Activated CD4-positive, alpha-beta T cell treated with anti-CD3 and anti-CD28 coated beads, Interleukin-2, amount 50 U/mL, for 1 hour (primary cell): ENCODE measurements at places on chromosomes 5 and 9.

DNA sequence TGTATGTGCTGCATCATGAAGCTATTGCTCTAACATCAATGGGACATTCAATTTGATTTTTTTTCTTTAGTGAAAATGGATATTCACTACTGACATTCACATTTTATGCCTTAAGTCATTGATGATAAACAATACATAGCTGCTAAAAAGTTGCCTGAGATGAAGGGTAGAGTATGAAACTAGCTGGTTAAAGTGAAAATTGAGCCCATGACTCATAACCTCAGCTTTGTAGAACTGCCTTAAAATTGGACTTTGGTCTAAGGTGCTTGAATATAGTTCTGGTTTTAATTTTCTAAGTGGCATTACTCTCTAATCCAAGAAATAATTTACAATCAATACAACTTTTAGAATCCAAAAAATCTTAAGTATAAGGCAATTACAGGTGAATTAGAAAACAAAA is 740.4 kb upstream of the RIOK2 start:
- no peak for DNase-seq

DNA sequence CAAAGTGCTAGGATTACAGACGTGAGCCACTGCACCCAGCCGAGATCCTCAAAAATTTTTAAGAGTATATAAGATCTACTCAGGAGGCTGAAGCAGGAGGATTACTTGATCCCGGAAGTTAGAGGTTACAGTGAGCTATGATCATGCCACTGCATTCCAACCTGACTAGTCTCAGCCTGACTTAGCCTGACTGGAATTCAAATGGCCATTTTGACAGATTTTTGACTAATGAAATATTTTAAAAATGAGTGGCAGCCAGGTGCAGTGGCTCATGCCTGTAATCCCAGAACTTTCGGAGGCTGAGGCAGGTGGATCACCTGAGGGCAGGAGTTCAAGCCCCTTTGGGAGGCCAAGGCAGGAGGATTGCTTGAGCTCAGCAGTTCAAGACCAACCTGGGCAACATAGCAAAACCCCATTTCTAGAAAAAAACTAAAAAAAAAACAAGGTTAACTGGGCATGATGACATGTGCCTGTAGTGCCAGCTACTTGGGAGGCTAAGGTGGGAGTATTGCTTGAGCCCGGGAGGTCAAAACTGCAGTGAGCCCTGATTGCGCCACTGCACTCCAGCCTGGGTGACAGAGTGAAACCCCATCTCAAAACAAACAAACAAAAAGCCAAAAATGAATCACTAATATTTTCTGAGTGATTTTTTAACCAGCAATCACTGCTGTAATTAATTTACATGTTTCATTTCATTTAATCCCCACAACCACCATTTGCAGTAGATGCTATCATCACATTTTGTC is 16.6 kb downstream of the ATOX1 start:
- no peak for DNase-seq

GRCh38 chr5:158549311-158549710 is 550.4 kb downstream of the EBF1 start:
- DNase-seq: no peak

DNA sequence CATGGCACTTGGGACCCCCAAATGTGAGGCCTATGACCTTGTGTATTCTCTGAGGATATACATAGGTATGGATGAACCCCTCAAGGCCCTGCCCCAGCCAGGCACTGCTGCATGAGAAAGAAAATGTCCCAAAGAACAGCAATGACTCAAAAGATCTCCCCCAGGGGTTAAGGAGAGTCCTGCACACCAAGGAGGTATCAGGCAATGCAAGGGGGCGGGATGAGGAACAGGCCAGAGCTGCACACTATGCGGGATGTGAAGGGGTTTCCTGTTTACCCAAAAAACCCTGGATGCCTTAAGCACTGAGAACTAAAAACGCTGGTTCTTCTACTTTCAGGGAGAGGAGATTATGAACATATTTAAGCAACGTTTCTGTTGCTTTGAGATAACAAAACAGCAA is 3.4 kb downstream of the RAPGEF1 start:
- no peak for DNase-seq

- no peak for DNase-seq
These were observed 65.3 kb downstream of the ICE1 start for GRCh38 chr5:5487585-5488360.

GRCh38 chr9:79800578-79800977 is 228.8 kb downstream of the TLE4 start:
- DNase-seq: no peak

GRCh38 chr5:120545007-120545406 is 80.9 kb downstream of the PRR16 start:
- no peak for DNase-seq

- DNase-seq: no peak
These were observed 283.6 kb upstream of the SGCD start for GRCh38 chr5:156043351-156043750.

- no peak for DNase-seq
These were observed 5.5 kb downstream of the MYORG start for GRCh38 chr9:34370970-34371880.

DNA sequence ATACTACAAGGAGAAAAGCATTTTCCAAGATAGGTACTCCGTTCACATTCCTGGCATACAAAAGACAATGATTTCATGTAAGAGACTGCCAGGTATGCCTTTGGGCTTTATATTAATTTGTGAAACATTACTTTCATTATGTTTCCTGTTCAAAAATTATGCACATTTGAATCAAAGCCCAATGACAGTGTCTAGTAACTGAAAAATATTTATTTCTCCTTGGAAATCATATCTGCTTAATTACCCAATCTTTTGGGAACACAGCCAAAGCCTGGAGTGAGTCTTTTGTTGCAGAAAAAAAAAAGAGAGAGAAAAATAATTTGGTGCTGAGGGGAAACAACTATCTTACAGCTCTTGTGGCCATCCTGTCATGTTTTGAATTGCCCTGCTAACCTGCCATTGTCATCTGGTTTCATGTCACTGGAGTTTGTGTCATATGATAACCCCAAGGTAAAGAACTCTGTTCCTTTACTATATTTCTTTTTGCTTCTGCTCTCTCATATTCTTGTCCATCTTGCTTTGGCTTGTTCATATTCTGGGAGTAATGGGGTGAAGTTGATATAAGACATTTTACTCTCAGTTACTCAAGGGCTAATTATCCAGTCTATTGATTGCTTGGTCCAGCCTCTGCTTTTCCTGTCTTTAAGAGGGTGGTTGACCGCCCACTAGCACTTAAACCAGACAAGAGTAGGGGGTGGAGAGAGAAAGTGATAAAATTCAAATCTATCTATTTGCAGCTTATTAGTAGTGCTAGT is 238.3 kb upstream of the NUDT12 start:
- no peak for DNase-seq

- no peak for DNase-seq
These were observed 57.4 kb downstream of the CFAP95 start for GRCh38 chr9:69877852-69878514.

DNA sequence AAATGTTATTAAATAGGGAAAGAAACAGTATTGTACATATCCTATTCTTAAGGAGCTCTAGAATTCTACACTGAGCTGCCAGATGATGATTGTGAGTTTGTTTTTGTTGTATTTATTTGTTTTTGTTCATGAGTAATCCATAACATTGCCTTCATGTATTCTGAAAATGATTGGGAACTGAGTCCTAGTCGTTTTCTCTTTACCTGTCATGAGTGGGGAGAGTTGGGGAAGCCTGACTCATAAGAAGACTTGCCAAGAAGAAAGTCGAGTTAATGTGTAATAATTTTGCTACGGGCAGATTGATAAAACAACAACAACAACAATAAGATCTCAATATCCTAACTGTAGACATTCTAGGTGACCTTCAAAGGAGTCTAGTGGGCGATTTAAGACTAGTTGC is 103.8 kb downstream of the ANKRD55 start:
- DNase-seq: no peak

DNA sequence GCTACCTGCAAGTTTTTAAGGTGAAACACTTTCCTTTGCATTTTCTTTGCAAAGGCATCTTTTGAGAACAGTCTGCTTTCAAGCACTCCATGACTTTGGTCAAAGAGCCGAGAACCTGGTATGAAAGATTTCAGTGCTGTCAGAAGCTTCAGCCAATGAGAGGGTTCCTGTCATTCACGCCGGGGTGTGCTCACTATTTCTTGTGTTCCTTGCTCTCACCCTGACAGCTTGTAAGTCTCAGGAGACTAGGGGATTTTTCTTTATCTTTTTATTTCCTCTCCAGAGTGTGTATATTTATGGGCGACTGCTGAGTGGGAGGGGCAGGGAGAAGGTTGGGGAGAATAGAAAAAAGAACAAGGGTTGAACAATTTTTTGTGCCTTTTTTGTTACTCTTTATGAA is 334.0 kb downstream of the PSAT1 start:
- DNase-seq: no peak

DNA sequence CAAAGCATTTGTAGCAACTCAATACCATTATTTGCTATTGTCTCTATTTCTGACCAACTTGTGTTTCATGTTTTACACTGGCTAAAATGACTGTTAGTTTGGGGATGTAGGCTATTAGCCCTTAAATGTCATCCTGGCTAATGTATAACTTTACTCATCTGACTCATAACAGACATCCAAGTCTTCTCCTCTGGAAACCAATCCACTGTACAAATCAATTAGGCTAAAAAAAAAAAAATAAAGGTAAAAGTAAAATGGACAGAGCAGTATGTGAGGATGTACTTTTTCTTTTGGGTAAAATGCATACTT is 20.6 kb downstream of the MEGF9 start:
- no peak for DNase-seq

- no peak for DNase-seq
These were observed 127.6 kb downstream of the HSD17B3 start for GRCh38 chr9:96174371-96174770.

GRCh38 chr5:61293071-61293470 is 39.0 kb upstream of the ZSWIM6 start:
- no peak for DNase-seq

DNA sequence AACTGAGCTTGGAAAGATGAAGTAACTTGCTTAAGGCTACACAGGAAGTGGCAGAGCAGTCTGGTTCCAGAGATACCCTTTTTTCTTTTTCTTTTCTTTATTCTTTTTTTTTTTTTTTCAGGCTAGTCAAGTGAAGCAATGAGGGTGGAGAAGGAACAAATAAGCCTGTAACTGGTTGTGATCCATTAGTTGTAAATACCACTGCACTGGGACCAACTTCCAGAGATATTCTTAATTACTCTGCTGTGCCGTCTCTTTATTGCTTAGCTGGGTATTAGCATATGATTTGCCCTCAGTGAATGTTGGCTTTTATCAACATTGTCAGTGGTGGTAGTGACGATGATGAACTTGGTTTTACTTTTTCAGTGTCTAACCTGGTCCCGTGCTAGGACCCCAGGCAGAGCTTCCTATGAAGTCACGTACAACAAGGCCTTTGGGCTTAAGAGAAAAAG is 26.7 kb downstream of the LNPEP start:
- no peak for DNase-seq

GRCh38 chr5:91070761-91071550 is 312.2 kb downstream of the ARRDC3 start:
- no peak for DNase-seq

DNA sequence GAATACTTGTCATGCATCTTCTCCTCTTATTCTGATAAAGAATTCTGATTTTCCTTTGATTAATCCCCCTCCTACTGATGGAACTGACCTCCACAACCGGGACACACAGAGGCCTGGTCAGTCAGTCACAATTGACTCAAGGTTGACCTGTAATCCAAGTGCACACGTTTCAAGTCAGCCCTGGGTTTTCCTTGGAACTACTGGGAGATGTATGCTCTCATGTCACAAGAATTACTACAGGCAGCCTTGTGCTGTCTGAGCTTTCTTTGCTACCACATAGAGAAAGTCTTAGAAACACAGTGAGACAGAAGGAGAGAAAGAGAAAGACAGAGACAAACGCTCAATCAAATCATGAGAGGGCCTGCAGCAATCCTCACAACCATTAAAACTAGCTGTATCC is 345.8 kb downstream of the PDE4D start:
- DNase-seq: no peak
